Glutamatergic neuron (in vitro differentiated cells): ENCODE measurements at places on chromosomes 5 and 9. TPM values are rescaled to one million over a fixed set of nuclear protein-coding genes. Genes with fewer than 3 reads are reported as not detected.

GRCh38 chr5:8561854-8562253 is 692.9 kb downstream of the MTRR start:
- no peaks in the 10 kb centered on the region for H3K4me1 ChIP-seq
- no peak for DNase-seq
- no peak overlapping the region for H3K27ac ChIP-seq

GRCh38 chr5:54220230-54221040 is 89.9 kb downstream of the ARL15 start:
- no peak for DNase-seq
- peaks cover 11% of the 10 kb centered on the region for H3K4me1 ChIP-seq
- no peak overlapping the region for H3K27ac ChIP-seq
- no peaks in the 10 kb centered on the region for H3K27me3 ChIP-seq
- H3K36me3 ChIP-seq, result no peaks in the 10 kb centered on the region
- H3K4me3 ChIP-seq, result no peak overlapping the region

DNA sequence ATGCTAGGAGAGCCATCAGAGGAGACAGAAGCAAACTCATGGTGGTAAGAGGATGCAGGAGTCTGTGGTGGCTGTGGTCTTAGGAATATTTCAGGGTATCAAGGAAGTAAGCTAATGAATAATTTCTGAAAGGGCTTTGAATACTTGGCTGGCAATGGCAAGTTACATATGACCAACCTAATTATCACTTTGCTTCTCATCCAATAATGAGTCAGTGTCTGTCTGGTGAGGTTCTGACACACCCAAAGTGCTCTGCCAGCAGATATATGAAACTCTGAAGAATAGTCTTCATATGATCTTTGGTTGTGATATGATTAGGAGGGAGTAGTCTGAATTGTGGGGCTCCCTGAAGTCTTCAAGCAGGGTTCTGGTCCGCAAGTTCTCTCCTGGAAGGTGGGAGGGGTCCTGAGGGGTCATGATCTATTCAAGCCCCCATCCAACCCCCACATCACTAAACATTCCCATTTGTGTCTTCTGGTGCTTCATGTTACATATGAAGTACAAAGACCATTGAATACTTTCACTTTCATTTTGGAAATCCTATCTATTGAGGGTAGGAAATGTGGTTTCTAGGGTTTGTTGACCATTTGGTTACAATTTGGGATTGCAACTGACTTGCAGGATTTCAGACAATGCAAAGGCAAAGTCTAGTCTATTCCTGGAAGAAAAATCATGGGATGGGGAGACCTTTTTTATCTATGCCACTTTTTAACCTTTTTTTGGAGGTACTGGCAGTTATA is 199.9 kb upstream of the CDKN2B start:
- H3K27ac ChIP-seq, result no peak overlapping the region
- H3K4me3 ChIP-seq, result no peak overlapping the region
- H3K4me1 ChIP-seq, result no peaks in the 10 kb centered on the region
- no peaks in the 10 kb centered on the region for H3K36me3 ChIP-seq
- no peak for DNase-seq
- peaks cover 2% of the 10 kb centered on the region for H3K27me3 ChIP-seq

GRCh38 chr5:179623003-179623905 is at the start of gene HNRNPH1:
Gene HNRNPH1 (minus strand): TSS chr5:179623671. CDS start chr5:179623133, 538 bp downstream.
- peaks cover 20% of the 10 kb centered on the region for H3K4me1 ChIP-seq
- H3K36me3 ChIP-seq, result peaks cover 9% of the 10 kb centered on the region

- H3K4me1 ChIP-seq, result peaks cover 2% of the 10 kb centered on the region
- no peak overlapping the region for H3K4me3 ChIP-seq
- H3K36me3 ChIP-seq, result no peaks in the 10 kb centered on the region
- no peaks in the 10 kb centered on the region for H3K27me3 ChIP-seq
- no peak overlapping the region for H3K27ac ChIP-seq
Observed at GRCh38 chr9:36433386-36433785, 33.3 kb upstream of the RNF38 start.

DNA sequence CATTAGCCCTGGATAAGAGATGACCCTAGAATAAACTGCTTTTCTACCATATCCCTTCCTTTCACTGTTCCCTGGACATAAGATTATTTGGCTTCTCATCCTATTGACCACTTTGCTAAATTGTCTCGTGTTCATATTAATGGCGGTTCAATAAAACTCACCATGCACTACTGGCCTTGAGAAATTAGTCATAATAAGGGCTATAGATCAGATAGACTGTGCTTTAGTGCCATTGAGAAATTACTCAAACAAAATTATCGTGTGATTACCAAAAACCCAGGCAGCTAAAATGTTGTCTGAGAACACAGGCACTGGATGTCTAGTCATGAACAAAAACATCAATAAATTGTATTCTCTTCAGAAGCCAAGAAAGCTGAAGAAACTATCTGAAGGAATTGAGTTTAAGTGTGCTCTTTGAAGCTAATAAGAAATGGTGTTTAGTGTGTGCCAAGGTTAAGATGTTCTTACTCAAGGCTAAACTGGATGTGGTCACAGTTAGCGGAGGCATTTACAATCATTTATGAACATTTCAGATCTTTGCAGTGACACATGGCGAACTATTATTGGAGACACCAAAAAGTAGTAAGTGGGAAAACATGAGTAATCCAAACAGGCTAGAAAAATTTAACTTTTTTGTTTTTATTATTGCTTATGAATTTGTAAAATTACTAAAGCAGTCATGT is 460.4 kb upstream of the RORB start:
- no peak for DNase-seq
- no peaks in the 10 kb centered on the region for H3K36me3 ChIP-seq
- H3K4me1 ChIP-seq, result no peaks in the 10 kb centered on the region
- H3K27me3 ChIP-seq, result no peaks in the 10 kb centered on the region

- no peak overlapping the region for H3K4me3 ChIP-seq
- DNase-seq, result no peak
- H3K27ac ChIP-seq, result no peak overlapping the region
Observed at GRCh38 chr5:171488876-171489275, 69.4 kb downstream of the FGF18 start.

GRCh38 chr9:121915304-121915625 is 177.8 kb downstream of the TTLL11 start:
- DNase-seq, result no peak
- H3K36me3 ChIP-seq, result no peaks in the 10 kb centered on the region
- peaks cover 4% of the 10 kb centered on the region for H3K4me1 ChIP-seq
- H3K27me3 ChIP-seq, result no peaks in the 10 kb centered on the region

DNA sequence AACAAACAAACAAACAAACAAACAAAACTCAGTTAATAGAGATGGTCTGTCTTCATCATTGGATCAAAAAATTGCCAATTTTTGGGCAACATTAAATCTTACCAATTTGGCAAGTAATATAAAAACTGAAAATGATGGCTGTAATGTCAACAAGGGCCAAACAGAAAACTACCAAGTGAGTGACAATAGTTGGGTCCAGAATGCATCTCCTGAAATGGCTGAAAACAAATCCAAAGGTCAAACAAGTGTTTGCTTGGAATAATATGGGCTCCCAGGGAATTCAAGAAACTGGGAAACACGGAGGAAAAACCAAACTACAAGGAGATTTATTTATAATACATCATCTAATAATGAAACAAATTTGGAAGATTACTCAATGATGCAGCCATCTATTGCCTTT is 25.1 kb downstream of the BAAT start:
- DNase-seq, result no peak
- no peak overlapping the region for H3K27ac ChIP-seq
- H3K36me3 ChIP-seq, result peaks cover 5% of the 10 kb centered on the region
- no peaks in the 10 kb centered on the region for H3K27me3 ChIP-seq
- H3K4me3 ChIP-seq, result no peak overlapping the region
- H3K4me1 ChIP-seq, result no peaks in the 10 kb centered on the region

DNA sequence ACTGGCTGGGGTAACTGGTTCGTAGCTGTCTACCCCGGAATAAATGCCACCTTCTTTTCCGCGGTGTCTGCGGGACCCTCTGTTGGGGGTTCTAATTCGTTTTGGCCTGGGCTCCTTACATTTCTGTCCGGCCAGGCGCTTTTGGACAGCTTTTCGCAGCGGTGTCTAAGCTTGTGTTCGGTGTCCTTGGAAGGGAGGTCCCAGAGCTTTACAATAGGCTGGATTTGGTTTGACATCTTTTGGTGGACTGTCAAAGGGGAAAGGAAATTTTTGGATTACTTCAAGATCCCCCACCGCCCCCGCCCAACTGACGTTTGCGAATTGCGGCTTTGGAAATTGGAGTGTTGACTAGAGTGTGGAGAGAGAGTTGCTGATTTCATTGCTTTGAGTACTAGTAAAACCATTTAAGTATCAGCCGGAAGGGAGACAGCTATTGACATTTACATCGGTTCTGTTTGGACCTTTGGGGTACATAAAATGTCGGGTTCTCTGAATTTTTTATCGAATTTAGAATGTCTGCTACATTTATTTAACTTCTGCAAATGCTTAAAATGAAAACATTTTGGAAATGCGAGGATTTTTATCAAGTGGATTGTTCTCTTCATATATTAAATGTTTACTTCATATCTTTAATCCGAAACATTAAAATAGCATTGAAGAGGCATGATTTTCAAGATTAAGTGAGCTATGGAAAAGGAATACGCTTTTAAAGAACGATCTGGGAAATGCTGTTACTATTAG is 4.7 kb upstream of the PURA start:
- H3K4me3 ChIP-seq, result peak overlapping the region; percentile 80
- peak overlapping the region; percentile 0 for H3K27ac ChIP-seq
- H3K27me3 ChIP-seq, result peaks cover 18% of the 10 kb centered on the region
- peak; percentile 32 for DNase-seq
- peaks cover 7% of the 10 kb centered on the region for H3K4me1 ChIP-seq
- no peaks in the 10 kb centered on the region for H3K36me3 ChIP-seq

DNA sequence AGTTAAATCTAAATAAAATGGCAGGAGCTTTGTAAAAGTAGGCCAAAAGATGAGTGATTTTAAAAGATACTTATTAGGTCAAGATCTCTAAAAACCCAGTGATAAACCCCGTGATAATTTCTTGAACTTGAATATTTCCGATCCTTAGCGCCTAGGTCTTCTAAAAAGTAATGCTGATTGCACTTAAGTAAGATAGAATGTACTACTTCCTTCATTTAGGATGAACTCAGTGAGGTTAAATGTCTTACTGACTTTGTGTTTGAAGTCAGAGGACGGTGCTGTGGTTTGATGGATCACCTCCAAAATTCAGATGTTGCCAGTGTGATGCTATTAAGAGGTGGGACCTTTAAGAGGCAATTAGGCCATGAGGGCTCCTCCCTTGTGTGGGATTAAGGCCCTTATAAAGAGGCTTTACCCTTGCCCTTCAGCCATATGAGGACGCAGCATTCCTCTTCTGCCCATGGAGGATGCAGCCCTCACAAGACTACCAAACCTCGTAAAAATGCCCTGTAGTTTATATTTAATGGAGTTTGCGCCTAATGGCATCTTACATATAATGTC is 130.1 kb downstream of the TRIO start:
- DNase-seq, result no peak
- no peak overlapping the region for H3K4me3 ChIP-seq
- no peaks in the 10 kb centered on the region for H3K36me3 ChIP-seq
- no peaks in the 10 kb centered on the region for H3K27me3 ChIP-seq
- peaks cover 41% of the 10 kb centered on the region for H3K4me1 ChIP-seq
- no peak overlapping the region for H3K27ac ChIP-seq

DNA sequence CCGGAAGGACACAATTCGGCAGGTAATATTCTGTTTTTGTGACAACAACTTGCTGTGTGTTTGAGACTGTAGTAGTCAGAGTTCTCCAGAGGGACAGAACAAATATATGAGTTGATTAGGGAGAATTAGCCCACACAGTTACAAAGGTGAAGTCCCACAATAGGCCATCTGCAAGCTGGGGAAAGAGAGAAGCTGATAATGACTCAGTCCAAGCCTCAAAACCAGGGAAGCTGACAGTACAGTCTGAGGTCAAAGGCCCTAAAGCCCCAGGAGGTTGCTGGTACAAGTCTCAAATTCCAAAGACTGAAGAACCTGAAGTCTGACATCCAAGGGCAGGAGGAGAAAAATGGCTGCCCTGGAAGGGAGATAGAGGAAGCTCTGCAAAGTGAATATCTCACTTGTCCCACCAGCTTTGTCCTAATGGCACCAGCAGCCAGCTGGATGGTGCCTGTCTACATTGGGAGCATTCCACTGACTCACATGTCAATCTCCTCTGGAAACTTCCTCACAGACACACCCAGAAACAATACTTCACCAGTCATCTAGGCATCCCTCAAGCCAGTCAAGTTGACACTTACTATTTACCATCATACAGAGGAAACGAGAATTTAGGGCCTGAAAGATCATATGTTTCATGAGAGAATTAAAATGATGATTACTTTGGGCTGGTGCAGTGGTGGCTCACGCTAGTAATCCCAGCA is 36.3 kb upstream of the CTXN3 start:
- H3K36me3 ChIP-seq, result no peaks in the 10 kb centered on the region
- no peaks in the 10 kb centered on the region for H3K27me3 ChIP-seq
- peaks cover 2% of the 10 kb centered on the region for H3K4me1 ChIP-seq
- H3K4me3 ChIP-seq, result no peak overlapping the region
- no peak for DNase-seq

DNA sequence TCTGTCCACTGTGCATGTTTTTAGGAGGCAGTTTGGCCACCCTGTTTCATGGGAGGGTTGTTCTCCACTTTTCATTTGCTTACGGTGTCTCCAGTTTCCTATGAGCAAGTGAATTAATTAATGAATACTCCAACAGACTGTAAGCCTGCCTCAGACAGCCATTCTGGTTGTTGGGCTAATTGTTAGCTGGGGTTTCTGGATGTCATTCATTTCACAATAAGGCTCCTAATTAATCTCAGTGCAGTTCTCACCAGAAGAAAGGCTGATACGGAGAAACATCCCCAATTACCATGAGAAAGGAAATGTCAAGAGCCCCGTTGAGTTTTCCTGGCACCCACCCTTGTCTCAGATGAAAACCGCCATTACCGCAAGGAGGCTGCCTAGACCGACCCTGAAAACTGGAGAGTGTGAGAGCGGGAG is 75.8 kb downstream of the MAP1B start:
- peaks cover 48% of the 10 kb centered on the region for H3K27me3 ChIP-seq
- H3K4me1 ChIP-seq, result peaks cover 72% of the 10 kb centered on the region
- DNase-seq, result no peak
- peaks cover 9% of the 10 kb centered on the region for H3K36me3 ChIP-seq

GRCh38 chr5:57841676-57842363 is 359.2 kb upstream of the ACTBL2 start:
- no peak overlapping the region for H3K4me3 ChIP-seq
- no peaks in the 10 kb centered on the region for H3K27me3 ChIP-seq
- H3K4me1 ChIP-seq, result peaks cover 3% of the 10 kb centered on the region

Gene GFRA3
- 1.1 TPM for total RNA-seq

Gene TOR4A
- total RNA-seq, result 1.5 TPM

Gene NUTM2F
- total RNA-seq, result not detected

Gene NTNG2
- total RNA-seq, result 43.7 TPM

Gene KDM4C
- total RNA-seq, result 63.5 TPM

Gene SLC6A3
- total RNA-seq, result 22.4 TPM
